ENCODE measurements at places on chromosomes 16 and 17.

DNA sequence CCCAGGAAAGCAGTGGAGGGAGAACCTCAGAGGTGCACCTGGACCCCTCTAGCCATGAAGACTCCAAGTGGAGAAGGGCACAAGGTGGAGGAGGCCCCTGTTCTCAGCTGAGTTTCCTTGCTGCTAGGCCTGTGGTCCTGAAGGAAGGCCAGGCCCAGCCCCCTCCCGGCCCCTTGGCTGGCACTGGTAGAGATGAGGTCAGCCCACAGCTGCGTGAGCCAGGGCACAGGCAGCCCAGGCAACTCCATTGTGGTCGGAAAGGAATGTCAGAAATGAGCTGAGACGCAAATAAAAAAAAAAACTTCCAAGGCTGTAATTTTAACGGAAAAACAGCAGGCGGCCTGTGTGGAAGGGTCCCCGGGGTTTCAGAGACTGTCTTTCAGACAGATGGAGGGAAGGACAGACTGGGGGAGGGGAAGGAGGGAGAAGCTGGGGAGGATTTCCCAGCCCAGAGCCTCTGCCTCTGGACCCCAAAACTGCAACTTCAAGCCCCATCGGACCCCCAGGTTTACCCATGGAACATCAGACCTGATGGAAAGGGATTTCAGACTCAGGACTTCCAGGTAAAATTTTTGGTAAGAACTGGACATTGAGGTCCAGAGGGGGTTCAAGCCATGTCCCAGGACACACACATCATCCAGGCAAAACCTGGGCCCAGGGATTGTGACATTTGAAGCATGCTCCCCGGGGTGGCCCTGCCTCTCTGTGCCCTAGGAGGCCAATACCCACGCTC is 25.6 kb upstream of the MRPS23 start:
- DNase-seq = no peak

GRCh38 chr17:45436625-45437464 is 4.2 kb upstream of the ARHGAP27 start:
- no peak for DNase-seq

- DNase-seq = no peak
These were observed 64.8 kb upstream of the KIFC3 start for GRCh38 chr16:57867000-57867561.

DNA sequence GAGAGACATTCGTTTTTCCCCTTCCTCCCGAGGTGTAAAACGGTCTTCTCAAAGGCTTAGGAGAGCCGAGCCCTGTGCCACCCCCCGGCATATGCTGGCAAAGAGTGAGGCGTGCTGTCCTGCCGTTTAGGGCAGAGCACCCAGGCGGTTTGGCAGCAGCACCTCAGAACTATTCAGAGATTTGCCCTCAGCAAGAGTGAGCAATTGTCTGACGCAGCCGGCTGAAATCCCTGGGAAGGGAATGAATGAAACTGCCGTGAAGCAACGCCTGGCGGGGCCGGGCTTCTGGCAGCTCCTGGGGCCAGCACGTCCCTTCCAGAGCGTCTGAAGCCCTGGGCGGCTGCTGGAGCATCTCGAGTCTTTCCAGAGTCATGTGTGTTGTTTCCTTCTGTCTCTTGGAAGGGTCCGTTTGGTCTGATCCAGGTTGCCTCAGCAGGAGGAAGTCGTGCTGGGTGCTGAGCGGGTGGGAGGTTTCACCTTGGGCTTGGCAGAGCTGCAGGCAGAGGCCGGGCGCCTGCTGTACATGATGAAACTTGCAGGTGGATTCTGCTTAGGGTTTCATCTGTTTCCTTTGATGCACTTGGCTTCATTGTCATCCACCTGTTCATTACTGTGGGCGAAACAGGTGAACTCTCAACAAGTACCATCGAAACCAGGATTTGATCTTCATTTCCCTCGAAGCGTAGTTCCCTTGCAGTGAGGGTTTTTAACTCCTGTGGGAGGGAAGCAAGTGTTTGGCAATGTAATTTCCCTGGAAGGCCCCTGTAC is 35.4 kb downstream of the TBCD start:
- DNase-seq = no peak

GRCh38 chr16:28298511-28298878 is 6.2 kb downstream of the SBK1 start:
- DNase-seq = no peak

DNA sequence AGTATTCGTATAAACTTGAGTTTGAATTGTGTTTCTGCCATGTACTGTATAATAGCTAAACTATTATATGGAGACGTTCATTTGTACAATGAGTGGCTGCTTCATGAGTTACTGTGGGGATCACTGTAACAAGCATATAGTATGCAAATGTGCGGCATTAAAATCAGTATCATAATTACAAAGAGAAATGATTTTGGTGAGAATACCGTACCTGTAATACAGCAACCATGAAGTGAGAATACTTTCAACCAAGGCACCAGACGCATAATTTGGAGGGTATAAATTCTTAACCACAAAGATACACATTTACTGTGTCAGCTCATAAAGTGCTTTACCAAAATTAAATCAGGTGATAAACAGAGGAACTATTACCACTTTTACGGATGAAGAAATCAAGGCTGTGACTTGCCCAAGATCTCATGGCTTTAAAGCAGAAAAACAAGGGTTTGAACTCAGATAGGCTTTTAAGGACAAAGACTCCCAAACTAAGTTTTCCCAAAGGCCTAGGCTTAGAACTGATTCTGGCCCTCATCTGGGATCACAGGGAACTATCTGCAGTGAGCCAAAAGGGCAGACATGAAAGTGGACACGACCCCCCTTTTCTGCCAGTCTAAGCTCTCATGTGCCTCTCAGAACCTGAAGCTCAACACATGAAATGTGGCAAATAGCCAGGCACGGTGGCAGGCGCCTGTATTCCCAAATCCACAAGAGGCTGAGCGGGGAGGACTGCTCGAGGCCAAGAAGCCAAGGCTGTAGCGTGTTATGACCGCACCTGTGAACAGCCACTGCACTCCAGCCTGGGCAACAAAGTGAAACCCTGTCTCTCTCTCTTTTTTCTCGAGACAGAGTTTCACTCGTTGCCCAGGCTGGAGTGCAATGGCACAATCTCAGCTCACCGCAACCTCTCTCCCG is 6.4 kb downstream of the RPS15A start:
- no peak for DNase-seq

DNA sequence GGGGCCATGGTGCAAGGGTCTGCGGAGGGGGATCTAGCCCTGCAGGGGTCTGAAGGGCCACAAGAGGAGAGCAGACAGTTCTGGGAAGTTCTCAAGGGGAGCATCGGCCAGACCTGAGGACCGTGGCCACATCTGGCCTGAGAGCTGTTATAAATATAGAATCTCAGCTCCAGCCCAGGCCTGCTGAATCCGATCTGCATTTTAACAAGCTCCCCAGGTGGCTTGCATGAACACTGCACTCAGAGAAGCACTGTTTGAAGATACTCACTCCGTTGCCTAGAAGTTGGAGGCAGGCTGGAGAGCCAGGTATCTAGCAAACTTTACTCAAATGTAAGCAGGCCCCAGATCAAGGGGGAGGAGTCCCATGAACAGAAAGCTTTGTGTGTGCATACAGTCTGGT is 61.3 kb downstream of the NKD1 start:
- DNase-seq = no peak

DNA sequence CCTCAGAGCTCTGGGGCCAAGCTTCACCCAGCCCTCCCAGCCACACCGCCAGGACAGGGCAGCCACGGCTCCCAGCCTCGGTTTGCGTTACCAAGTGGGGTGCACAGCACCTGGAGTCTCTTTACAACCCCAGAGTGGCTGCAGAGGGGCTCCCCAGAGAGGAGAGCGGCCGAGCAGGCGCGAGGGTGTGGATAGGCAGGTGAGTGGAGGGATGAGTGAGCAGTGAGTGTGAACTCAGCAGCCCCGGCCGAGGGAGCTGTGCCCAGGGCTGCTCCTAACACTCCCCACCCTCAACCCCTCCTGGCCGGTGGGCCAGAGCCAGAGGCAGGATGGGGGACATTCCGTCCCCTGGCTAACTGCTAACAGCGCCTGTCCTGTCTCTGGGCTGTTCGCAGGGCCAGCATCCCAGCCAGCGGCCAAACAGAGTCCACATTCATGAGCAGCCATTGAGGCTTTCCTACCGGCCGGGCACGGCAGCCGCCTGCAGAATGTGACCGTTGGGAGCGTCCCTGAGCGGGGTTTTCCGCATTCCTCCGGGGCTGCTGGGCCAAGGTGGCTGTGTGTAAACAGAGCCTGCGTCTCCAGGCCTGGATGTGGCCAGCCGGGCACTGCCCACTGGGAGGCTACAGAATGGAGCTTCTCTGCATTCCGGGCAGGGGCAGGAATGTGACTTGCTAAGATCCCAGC is 5.3 kb downstream of the ZNF469 start:
- no peak for DNase-seq

DNA sequence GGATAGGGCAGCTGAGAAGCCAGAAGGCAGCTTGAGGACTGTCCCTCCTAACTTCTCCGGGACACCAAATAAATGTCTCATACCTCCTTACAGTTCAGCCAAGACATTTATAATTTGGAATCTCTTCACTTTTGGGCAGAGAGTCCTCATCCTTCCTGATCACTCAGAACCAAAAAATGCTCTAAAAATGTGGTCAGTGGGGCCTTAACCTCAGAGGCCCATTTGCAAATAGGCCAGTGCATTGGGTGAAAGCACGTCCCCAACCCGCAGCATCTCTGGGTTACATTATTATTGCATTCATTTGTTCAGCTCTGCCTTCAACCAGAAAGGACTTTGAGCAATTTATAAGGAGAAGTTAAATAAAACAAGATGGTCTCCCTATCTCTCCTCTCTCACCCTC is 112.4 kb upstream of the IRX3 start:
- no peak for DNase-seq

All from inflammatory macrophage treated with lipopolysaccharide for 4 hours (primary cell).